Motor neuron (in vitro differentiated cells): ENCODE measurements at places on chromosomes 5 and 9. TPM values are rescaled to one million over a fixed set of nuclear protein-coding genes. Genes with fewer than 3 reads are reported as not detected.

The SPINK6 gene
- 1.1 TPM in 1 of 2 replicates, not detected in the other for total RNA-seq

The OLFML2A gene
- 0.65 and 0.75 TPM in 2 replicates for total RNA-seq

- ATAC-seq: no peak
These were observed 7.0 kb downstream of the NOTCH1 start for GRCh38 chr9:136538599-136539426.

GRCh38 chr9:99109522-99109921 lies 4.6 kb downstream of the TGFBR1 start:
- no peak for ATAC-seq

DNA sequence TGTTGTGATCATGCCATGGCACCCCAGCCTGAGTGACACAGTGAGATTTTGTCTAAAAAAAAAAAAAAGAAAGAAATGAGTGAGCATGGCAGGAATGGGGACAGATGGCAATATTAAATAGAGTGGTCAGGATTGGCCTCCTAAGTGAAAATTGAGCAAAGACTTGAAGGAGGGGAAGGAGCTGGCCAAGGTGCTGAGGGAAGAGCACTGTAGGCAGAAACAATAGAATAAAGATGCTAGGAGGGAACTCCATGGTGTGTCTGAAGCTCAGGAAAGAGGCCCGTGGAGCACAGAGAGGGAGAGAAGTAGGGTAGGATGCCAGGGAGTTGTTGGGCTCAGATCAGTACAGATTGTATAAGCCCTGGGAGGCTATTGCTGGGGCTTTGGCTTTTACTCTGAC lies 64.4 kb upstream of the PCAT7 start:
- no peak for ATAC-seq
